ENCODE measurements at places on chromosomes 5 and 9.

GRCh38 chr5:51652980-51653379, 269.7 kb downstream of the ISL1 start:
- no peak for DNase-seq

GRCh38 chr5:17860660-17861315, 226.5 kb downstream of the TAF11L14 start:
- no peak for DNase-seq

- no peak for DNase-seq
Measured at GRCh38 chr5:179820127-179820482, 600 bp upstream of the SQSTM1 start.

DNA sequence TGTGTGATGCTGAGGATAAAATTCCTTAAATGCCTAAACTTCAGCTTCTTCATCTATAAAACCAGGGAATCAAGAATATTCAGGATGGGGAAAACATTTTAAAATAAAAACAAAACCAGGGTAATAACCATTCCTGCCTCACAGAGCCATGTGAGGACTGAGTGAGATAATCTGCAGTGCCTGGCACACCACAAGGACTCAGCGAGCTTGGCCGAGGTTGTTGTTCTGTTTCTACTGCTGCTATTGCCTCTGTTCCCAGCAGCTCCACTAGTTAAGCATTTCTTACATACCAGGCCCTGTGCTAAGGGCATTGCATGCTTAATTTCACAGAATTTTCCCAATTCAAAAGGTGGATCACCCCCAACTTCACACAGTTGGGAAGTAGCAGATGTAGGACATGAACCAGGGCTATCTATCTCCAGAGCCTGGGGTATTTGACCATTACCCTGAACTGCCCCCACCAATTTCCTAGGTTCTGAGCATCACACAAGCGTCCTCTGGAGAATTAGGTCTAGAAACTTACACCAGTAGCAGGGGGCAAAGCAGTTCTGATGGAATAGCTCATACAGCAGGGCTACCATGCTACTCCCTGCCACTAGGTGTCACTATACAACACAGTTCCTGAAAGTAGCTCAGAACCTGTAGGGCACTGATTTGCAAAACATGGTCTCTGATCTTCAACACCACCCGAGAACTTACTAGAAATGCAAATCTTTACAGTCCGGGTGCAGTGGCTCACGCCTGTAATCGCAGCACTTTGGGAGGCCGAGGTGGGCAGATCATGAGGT, 74.3 kb downstream of the LRSAM1 start:
- DNase-seq: no peak

- DNase-seq: no peak
Measured at GRCh38 chr5:51488803-51489642, 105.8 kb downstream of the ISL1 start.

DNA sequence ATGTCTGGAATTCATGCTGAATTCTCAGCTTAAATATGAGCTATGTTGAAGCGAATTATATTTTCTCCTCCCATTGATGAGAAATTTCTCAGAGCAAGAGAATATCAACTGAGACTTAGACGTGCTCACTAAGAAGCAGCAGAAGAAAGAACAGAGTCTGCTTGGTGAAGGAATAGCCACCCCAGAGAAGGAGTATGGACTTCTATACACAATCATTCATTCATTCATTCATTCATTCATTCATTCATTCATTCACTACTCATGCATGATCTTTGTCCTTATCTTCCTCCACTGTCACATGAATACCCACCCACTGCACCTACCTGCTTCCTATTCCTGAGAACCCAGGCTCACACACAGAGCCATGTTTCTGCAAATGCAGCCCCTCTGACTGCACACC, 206.6 kb downstream of the DEPDC1B start:
- no peak for DNase-seq

DNA sequence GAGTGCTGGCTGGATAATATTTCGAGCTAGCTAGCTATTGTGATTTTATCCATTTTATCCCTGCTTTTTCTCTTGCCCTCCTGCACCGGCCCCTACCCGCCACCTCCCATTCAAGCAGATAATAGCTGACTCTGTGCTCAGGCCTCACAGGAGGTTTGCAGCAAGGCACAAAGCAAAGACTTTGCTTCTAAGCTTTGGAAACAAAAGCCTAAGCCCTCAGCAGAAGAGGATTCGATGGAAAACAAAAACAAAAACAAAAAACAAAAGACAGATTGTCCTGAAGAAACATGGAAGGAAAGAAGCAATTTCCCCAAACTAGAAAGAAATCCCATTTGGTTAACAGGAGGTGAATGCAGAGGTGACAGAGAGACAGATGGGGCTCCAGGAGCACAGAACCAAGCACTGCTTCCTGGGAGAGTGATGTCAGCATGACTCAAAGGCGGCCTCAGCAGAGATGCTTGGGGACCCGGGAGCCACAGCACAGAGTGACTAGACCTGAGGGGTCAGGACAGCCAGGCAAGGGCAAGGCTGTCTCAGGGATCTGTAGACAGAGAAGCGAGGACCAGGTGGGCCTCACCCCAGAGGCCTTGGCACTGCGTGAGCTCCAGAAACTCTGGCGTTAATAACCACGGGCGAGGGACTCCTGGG, 28.4 kb downstream of the MTX3 start:
- no peak for DNase-seq

Measured in GM04503 (cell line).